SK-MEL-5 (cell line): ENCODE measurements at places on chromosomes 6 and 20.
A peak's percentile ranks its signal among the peaks of the same experiment; 100 is the strongest.

- peak; percentile 31 for DNase-seq
These were observed 330.2 kb downstream of the EPM2A start for GRCh38 chr6:145405006-145405551.

GRCh38 chr6:12608016-12608860 is 108.3 kb upstream of the PHACTR1 start:
- no peak for DNase-seq

DNA sequence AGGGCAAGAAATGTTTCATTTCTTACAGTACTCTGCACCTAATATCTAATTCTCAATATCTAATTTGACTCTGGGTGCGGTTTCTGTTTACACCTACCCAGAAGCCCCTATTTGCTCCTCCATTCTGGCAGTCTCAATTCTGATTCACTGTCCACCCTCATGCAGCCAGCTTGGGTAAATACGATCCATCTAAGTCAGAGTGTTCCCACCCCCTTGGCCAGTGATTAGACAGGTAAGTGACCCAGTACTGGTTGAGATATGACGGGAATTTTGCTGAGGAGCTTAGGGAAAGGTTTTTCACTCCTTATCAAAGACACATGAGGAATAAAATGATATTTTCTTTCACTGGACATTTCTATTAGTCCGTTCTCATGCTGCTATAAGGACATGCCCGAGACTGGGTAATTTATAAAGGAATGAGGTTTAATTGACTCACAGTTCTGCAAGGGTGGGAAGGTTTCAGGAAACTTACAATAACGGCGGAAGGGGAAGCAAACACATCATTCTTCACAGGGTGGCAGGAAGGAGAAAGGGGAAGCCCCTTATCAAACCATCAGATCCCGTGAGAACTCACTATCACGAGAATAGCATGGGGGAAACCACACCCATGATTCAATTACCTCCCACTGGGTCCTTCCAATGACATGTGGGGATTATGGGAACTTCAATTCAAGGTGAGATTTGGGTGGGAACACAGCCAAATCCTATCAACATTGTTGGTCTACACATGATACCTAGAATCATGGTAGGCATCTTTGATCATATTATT is 29.4 kb downstream of the GLO1 start:
- peak; percentile 21 for DNase-seq

- no peak for DNase-seq
These were observed 21.7 kb upstream of the SSTR4 start for GRCh38 chr20:23013429-23013828.
